ENCODE measurements at places on chromosomes 6 and 20.

GRCh38 chr20:36167902-36168503 is 13.5 kb downstream of the EPB41L1 start:
- DNase-seq = no peak

- DNase-seq = no peak
Measured at GRCh38 chr6:31888276-31889258, 8.9 kb downstream of the EHMT2 start.

- DNase-seq = no peak
Measured at GRCh38 chr6:10963113-10963512, 76.3 kb downstream of the SYCP2L start.

DNA sequence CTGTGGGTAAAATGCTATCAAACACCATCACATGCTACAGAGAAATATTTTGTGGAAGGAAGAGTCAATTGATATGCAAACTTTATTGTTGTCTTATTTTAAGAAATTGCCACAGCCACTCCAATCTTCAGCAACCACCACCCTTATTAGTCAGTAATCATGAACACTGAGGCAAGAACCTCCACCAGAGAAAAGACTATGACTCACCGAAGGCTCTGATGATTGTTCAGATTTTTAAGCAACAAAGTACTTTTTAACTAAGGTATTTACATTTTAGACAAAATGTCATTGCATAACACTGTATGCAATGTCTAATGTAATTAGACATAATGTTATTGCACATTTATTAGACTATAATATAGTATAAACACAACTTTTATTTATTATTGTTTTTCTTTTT is 26.2 kb upstream of the MMP24 start:
- no peak for DNase-seq

DNA sequence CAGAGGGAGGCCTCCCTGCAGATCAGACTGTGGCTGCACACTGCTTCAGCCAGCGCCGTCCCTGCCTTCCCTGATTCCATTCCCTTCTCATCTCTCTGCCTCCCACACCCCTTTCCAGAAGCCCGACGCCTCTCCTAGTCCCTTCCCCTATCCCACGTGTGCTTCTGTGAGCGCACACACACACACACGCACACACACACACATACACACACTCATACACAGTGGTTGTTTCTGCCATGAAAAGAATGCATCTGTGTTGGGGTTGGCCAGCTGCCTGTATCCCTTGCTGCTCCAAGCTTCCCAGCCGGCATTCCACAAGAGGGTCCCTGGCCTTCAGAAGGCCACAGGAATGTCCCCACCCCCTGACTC is 51.7 kb downstream of the MOCS1 start:
- no peak for DNase-seq

DNA sequence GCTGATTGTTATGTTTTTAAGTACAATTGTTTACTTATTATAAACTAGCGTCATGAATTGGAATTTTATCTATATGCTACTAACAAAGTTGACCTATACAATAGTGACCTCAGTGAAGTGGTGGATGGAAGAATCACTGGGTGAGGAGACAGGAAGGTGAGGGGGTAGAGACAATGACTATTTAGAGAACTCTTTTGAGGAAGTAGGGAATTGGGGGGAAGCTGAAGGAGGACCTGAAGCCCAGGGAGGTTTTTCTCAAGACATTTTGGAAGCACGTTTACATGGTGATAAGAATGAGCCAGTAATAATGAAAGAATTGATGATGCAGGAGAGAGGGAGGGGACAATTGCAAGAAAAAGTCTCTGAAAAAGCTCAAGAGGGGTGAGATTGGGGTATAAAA is 96.4 kb downstream of the RPS12 start:
- no peak for DNase-seq

GRCh38 chr6:97215157-97215769 is 67.8 kb downstream of the MMS22L start:
- no peak for DNase-seq

GRCh38 chr20:35007891-35008290 is 52.2 kb downstream of the MYH7B start:
- DNase-seq = peak; percentile 36

- no peak for DNase-seq
Measured at GRCh38 chr6:39902786-39903465, 31.3 kb downstream of the MOCS1 start.

DNA sequence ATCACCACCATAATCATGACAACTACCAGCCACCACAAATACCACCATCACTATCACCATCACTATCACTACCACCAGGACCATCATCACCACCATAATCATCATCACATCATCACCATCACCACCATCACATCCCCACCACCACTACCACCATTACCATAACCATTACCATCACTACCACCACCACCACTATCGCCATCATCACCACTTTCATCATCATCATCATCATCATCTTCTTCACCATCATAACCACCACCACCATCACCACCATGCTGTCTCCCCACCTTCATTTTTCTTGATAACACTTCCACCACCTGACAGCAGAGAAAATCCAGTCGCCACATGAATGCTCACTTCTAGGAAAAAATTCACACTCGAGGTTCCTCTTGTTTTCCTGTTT is 253.6 kb downstream of the ANKRD60 start:
- DNase-seq = no peak

Measured in Peyer's patch (tissue), 4 donors.